NCI-H2227 treated with DMSO at 0.1 percent for 48 hours (cell line): ENCODE measurements at places on chromosomes 12 and 14.

DNA sequence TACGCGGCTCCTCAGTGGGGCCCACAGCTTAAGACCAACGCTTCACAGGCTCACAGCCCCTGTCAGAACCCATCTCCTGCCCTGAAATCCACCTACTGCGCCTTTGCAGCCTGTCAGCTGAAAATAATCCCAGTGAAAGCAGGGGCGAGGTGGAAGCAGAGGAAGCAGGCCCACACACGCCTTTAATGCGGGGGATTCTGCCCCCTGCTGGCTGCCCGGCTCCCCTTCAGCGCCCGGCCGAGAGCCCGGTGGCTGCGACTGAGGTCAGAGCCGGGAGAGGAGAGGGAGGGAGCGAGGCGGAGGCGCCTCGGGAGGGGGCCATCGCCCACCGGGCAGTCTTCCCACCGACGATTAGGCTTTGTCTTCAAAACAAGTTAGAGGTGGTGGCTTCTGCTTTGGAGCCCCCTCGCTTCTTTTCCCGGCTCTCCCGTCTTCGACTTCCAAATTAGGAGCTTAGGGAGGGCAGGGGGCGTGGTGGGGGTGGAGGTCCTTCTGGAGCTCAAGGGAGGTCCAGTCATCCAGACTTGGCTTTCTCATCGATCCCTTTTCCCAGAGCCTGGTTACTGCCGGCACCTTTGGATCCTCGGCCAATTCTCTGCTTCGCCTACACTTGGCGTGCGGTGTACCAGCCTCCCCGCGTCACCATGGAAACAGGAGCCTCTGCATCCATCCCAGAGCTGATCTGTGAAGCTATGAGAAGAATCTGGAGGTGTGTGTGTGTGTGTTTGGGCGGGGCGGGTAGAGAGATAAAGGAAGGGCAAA is 25.2 kb upstream of the RND1 start:
- peak; percentile 79 for DNase-seq

- DNase-seq, result no peak
Observed at GRCh38 chr14:104135904-104136471, 2.4 kb upstream of the KIF26A start.

GRCh38 chr12:14902465-14902864 is 16.8 kb upstream of the MGP start:
- no peak for DNase-seq

- DNase-seq, result no peak
Observed at GRCh38 chr12:85405781-85406522, 125.9 kb downstream of the ALX1 start.

DNA sequence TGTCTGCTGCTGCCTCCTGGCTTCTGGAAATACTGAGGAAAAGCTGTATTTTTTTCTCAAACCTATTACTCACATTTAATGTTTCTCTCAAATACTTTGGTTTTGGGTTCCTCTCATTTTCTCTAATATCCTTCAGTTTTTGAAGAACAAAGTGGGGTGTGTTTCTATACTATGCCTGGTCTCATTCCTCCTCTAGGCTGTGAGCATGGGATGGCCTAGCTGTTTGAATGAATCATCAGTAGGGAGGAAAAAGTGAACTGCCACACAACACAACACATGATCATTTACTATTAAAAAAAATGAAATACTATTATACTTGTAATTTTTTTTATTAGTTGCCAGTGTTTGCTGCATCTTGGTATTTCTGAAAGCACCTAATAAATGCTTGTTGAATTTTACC is 11.3 kb upstream of the SMCO3 start:
- no peak for DNase-seq

DNA sequence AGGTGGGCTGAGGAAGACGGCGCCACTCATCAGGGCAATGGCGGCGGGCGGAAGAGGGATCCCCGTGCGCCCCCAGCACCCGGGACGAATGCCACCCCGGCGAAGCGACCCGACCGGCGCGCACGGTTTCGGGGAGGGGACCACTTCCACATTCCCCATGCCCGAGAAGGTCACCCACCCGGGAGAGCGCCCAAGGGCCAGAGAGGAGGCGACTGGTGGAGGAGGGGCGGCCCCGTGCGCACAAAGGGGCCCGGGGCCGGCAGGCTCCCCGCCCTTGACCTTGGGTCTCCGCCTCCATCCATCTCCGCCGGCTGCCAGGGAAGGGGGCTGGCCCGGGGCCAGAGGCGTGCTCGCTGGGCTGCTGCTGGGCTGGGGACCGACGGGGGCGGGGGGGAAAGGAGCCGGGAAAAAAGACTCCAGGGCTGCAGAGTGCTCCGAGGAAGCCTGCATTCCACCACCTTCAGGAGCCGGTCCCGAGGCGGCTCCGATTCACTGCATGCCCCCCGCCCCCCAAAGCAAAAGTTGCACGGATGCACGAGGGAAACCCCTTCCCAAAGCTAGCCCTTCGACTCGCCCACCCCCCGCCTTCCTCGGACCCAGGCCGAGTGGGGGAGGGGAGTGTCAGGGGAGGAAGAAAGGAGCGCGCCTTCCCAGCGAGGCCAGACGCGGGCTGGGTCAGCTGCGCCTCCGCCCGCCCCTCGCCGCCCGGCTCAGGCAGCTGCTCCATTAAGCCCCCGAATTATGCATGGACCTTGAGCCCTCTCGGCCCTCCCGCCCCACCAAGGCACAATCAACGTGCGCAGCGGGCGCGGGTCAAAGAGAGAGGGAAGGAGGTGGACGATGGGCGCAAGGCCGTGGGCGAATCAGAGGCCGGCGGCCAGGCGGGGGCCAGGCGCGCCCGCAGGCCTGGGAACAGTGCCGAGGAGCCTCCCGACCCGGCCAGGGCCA is 26.2 kb downstream of the BCL11B start:
- DNase-seq, result no peak

DNA sequence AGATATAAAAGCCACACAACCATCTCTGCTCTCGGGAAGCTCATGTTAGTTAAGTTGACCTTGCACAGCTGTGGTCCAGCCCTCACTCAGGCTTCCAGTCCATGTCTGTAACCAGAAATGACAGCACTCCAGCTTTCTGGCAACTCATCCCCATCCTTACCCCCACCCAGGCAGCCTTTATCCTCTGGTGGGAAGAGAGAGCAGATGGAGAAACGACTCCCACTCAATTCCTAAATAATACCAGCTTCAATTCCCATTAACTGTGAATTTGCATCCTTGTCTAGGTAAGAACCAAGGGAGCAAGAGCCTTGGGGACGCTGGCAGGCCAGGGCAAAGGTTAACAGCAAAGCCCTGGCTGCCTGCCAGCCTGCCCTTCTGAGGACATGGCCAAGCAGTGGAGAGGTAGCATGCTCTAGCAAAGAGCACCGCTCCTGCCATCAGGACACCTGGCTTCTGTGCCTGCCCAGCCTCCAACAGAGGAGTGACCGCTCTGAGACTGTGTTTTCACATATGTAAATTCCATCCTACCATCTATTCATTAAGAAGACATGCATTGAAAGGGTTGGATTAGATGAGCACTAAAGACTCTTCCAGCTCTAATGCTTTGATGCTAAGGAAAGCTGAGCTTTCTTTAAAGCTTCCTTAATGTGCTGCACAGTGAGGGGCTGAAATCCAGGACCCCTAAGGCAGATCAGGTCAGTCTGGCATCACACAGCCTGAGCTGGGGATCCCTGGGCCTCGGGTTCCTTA is 236.1 kb downstream of the GRIN2B start:
- DNase-seq, result no peak

DNA sequence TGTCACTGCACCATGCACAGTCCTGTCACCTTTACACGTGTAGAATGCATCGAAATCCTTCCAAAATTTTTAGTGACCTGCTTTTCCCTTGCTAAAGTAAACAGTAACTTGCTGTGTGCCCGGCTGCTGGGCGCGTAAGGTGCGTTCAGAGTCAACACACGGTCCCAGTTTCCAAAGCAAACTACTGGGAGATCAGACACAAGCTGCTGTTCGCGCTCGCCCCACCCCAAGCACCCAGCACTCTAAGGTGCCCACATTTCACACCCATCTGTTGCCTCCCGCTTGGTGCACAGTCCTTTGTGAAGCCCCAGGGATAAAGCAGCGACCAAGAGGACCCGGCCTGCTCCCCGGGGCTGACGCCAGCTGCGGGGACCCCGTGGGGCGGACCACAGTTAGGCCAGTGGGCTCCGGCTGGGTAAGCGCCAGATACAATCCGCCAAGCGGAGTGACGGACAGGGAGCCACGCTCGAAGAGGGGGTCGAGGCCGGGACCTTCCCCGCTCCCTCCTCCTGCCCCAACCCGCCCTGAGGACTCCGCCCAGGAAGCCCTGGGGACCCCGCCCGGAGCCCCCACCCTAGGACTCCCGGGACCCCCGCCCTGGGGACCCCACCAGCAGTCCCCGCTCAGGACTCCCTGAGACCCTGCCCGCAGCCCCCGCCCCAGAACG is 633 bp downstream of the STX2 start:
- no peak for DNase-seq

- no peak for DNase-seq
Observed at GRCh38 chr14:60275932-60276331, 26.9 kb downstream of the PPM1A start.

- DNase-seq, result peak; percentile 3
Observed at GRCh38 chr12:14111230-14111865, 129.9 kb upstream of the GRIN2B start.

DNA sequence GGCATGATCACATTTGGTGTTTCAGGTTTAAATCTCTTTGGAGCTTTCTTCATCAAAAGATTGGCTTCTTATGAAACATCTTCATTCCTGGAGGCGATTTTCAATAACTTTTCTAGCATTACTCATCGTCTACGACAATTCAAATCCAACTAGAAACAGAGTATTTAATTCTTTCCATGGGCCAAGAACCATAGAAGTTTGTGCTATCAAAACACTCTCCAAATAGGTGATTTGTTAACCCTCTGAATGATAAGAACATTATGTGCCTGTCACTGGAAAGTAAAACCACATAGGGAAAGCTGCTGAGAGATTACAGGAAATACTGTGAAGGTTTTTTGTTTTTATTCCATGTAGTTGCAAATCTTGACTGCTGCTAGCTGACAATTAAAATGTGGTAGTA is 6.9 kb upstream of the DCN start:
- no peak for DNase-seq

DNA sequence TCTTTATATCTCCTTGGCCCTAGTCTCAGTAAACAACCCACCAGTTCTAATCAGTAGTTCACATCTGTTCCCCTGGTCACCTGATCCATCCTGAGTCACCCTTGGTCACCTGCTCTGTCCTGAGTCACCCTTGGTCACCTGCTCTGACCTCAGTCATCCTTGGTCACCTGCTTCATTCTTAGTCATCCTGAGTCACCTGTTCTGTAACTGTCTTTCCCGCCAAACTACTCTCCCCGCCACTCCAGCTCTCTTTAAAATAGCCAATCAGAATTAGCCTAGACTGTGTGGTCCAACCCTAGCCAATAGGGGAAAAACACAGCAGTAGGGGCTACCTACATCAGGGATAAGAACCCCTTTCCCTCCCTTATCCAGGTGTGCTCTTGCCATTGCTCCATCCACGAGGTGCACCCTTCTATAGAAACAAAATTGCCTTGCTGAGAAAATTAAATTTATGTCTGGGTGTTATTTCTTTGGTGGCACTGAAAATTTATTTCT is 245.4 kb upstream of the DIO3 start:
- DNase-seq, result no peak

GRCh38 chr12:58896278-58896677 is 24.0 kb downstream of the LRIG3 start:
- no peak for DNase-seq
